ENCODE measurements at places on chromosomes 3 and 15. TPM values are rescaled to one million over a fixed set of nuclear protein-coding genes. Genes with fewer than 3 reads are reported as not detected.

DNA sequence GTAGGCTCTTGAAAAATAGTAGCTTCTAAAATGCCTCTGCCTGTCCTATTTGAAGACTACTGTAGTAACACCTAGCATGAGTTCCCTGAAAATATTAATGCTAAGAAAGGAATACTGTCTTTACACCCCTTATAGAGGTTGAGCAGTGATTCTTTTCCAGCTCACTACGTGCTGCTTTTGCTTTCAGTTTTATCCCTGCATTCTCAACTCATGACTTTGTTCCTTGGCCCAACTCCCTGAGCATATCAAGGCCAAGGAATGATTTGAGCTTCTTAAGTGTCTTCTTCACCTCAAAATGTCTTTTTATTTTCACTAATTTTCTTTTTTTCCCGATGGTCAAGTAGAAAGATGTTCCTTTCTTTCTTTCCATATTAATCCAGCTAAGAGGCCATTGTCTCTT is 16.5 kb upstream of the P2RY13 start:
- no peak for DNase-seq

GRCh38 chr3:42719002-42719401 is 16.4 kb upstream of the HHATL start:
- peak; percentile 17 for DNase-seq

- DNase-seq: no peak
Measured at GRCh38 chr3:119147494-119147893, 1.5 kb downstream of the TEX55 start.

- DNase-seq: no peak
Measured at GRCh38 chr15:60607817-60608216, 128.9 kb upstream of the ICE2 start.

GRCh38 chr3:9730657-9731205 is 804 bp upstream of the BRPF1 start:
- DNase-seq: peak; percentile 85

DNA sequence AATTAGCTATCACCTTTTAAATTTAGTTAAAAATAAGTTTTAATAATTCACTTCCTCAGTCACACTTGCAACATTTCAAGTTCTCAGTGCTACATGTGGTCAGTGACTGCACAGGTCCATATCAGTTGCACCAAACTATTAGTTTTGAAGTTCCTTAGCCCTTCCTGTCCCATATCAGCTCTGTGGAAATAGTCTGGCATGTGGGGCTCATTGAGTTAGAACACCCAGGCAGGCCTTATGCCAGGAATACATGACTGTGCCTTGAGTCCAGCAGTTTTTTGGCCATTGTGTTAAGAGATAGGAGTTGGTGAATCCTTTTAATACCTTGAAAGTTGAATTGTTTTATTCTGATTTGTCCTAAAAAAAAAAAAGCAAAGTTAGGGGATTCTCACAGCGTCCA is 153.7 kb upstream of the BFSP2 start:
- no peak for DNase-seq

GRCh38 chr15:43794269-43795037 is 2.3 kb downstream of the SERF2 start:
- DNase-seq: no peak

DNA sequence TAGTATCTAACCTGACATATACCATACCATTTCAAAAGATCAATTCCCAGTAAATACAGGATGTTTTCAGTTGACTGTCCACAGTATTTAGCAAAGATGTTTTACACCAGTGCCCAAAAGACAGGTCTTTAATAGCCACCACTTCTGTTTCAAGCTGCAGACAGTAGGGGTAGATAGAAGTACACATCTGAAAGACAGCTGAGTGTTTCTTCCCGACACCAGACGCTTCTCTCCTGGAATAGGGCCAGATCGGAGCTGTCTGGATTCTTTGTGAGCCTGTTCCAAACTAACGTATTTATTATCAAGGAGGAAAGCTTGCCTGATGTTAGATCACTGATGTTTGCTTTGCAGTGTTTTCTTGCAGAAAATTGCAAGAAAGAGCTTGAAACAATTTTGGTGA is 136.1 kb upstream of the RBMS3 start:
- no peak for DNase-seq

DNA sequence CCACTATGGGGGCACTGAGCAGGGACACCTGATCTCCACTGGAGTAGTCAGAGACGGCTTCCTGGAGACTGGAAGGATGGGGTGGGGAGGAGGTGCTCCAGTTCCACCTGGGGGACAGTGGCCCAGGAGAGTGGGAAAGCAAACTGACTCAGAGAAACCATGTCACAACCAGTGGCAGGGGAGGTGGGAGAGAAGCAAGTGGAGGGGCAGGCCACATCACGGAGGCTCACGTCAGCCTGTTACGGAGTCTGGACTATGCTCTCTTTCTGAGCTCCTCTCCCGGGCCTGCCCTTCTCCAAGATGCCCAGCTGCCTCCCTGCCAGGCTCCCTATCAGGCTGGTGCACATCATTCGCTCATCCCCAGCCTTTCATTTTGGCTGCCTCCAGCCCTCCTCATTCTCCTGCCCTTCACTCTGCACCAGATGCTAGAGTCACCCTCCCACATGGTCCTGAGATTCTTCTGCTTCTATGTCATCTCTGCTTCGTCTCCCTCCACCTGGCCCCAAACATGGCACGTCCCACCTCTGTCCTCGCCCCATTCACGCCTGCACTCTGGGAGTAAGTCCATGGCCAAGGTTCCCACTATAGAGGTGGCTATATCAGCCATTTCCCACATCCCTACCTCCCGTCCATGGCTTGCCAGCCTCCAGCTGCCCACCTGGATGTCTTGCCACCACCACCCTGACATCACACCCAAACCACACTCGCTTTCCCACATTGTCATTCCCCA is 100.3 kb downstream of the ADCY5 start:
- DNase-seq: no peak

- no peak for DNase-seq
Measured at GRCh38 chr3:10277115-10277625, 15.6 kb downstream of the GHRL start.

GRCh38 chr3:57086201-57086600 is 25.7 kb downstream of the SPATA12 start:
- DNase-seq: no peak

GRCh38 chr3:47780741-47781684 is 680 bp downstream of the SMARCC1 start:
- DNase-seq: no peak

DNA sequence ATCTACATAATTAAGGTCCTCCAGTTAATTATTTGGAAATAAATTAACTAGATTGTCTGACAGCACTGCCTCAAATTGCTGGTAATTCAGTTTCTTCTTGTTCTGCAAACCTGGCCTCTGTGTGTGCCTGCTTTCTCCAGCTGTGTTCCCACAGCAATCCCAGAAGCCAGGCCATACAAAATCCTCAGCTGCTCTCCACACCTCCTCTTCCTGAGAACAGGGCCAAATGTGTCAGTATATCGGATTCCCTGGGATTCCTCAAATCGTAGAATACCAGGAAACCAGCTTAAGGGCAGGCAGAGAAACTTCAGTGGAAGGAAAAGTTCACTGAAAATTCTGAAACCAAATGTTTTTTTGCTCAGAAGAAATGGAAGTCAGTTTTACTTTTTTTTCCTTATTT is 261.4 kb downstream of the ZMAT3 start:
- DNase-seq: no peak

DNA sequence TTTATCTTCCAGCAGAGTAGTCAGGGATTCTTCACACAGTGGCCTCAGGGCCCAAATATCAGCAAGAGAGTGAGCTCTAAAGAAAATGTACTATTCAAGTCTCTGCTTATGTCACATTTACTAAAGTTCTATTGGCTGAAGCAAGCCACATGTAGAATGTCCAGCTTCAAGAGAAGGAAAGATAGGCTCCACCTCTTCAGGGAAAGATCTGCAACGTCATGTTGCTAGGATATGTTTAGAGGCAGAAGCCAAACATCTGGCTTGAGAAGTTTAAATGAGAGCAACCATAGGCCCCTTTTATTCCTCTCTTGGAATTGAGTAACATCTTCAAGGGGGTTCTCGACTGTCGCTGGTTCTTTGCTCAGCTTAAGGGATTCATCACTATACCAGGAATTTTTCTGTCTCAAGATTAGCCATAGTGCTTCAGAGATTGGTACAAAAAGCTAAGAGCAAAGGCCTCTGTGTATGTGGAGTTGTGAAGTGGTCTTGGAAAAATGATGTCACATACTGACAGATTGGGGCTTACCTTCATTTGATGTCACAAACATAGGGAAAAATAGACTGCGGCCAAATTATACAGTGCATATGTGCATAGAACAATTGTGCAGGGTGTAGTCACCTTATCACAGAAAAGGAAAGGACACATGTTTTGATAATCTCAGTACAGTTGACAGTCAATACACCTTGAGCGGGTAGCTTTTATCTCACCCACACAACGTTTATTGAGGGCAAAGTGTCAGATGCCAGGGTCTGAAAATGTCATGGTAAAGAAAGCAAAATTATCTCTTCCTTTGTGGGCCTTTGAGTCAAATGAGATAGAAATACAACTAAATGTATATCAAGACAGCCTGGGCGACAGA is 11.3 kb upstream of the THRB start:
- no peak for DNase-seq

- no peak for DNase-seq
Measured at GRCh38 chr3:29072611-29073010, 208.3 kb upstream of the RBMS3 start.

GRCh38 chr15:71079208-71080044 is 35.8 kb upstream of the THSD4 start:
- no peak for DNase-seq

GRCh38 chr15:75452865-75453702 is 1.6 kb upstream of the SIN3A start:
- peak; percentile 80 for DNase-seq

GRCh38 chr15:42494998-42495360 is 455 bp upstream of the SNAP23 start:
- no peak for DNase-seq

DNA sequence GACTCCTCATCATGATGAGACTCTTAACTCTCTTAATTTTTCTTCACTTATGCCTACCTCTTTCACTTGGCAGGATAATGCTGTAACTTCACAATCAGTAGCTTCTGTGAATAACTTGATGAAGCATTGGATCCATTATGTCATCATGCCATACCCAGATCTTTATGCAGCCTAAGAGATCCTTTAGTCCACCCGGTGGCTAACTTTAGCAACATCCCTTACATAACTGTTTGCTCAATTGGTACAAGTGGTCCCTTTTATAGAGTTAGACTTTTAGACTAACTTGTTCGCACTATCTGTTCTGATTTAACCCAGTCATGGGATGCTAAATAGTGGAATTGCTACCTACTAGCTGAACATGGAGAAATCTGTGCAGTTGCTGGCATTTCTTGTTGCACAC is 184.5 kb downstream of the USP13 start:
- DNase-seq: no peak

DNA sequence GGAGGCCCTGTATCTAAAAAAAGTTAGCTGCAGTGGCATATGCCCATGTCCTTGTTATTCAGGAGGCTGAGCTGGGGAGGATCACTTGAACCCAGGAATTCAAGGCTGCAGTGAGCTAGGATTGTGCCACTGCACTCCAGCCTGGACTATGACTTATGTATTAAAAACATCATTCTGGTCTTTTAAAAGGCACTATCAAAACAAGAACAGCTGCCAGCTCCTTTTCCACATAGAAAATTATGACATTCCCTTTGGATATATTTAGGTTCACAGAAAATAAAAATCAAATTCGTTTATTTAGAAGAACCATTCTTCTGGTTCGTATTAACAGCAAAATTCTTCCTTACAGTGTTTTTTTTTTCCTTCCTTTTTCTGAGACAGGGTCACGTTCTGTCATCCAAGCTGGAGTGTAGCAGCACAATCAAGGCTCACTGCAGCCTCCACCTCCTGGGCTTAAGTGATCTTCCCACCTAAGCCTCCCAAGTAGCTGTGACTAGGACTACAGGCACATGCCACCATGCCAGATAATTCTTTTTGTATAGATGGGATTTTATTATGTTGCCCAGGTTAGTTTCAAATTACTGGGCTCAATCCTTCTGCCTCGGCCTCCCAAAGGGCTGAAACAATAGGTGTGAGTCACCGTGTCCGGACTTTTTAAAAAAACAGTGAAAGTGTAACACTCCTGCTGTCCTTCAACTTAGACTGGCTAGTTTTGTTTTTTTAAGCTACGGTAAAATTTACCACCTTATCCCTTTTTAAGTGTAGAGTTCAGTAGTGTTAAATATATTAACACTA is 13.9 kb downstream of the ICE2 start:
- no peak for DNase-seq

DNA sequence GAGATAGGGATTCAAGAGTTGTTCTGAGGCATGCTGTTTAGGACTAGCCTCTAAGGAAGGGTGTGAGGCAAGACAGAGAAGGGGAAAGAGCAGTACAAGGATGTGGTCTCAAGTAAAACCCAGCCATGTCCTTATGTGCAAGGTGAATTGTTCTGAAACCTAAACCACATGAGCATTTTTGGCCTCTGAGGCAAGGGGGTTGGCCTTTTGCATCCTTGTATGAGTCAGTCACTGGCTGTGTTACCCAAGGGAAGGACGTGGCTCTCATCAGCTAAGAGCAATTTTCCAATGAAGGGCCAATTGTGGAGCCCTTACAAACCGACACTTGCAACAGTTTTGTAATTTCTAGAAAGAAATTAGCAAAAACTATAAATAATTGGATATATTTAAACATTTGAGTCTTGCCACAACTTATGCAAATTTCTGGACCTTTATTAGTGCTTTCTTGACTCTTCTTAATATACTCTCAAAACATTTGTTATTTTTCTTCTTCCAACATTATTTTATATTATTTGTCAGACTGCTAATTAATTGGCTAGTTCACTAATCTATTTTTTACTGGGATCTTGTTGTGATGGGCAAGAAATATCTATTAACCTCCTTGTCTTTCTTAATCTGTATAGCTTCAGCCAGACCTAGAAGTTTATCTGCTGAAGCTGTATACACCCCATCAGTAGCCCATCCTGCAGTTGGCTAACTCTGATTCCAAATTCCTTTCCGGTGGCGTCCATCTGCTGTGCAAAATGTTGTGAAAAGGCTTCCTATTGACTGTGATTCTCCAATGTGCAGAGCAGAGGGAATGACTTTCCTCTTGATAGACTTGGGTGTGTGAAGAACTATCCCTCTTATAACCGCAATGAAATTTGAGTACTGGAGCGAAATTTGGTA is 97.7 kb upstream of the P2RY1 start:
- DNase-seq: no peak

The HEG1 gene
- total RNA-seq: 13.1 TPM

The ZBED2 gene
- not detected for total RNA-seq

The REC114 gene
- not detected for total RNA-seq

The SLC28A2 gene
- total RNA-seq: not detected

The SLC24A5 gene
- not detected for total RNA-seq

The GOLGA8T gene
- 1.5 TPM for total RNA-seq

The LMAN1L gene
- total RNA-seq: not detected

The ANKRD34C gene
- total RNA-seq: not detected

The TRIM69 gene
- 6.4 TPM for total RNA-seq

The TMCO5A gene
- total RNA-seq: not detected

The ZNF80 gene
- not detected for total RNA-seq

The PRR20G gene
- total RNA-seq: not detected

All from H1 (cell line).